Type B pancreatic cell (in vitro differentiated cells): ENCODE measurements at places on chromosomes 7 and 10.

DNA sequence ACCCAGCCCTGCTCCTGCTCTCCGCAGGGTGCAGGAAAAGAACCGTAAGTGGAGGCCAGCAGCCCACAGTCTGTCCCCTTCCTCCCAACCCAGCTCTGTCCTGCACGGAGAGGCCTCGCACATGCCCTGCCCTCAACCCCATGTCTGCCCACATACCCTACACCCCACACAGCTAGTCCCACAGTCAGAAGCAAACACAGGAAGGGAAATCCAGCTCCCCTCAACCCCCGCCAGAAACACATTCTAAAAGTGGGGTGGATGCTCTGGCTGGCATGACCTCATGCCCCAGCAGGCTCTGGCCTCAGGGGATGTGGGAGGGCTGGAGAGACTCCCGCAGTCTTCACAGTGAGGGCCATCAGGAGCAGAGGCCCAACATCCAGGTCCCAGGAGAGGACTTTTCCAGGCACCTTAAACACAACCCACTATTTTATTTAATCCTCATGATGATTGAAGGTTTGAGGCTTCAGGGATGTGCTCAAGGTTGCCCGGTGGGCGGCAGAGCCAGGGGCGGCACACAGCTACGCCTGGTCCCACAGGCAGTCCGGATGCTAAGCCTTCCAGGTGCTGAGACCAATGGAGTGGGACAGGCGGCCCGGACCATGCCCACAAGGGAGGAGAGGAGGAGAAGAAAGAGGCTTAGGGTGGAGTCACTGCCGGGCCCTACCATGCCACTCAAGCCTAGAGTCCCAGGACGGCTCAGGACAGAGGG, 29.9 kb downstream of the CALML5 start:
- no peak for DNase-seq

DNA sequence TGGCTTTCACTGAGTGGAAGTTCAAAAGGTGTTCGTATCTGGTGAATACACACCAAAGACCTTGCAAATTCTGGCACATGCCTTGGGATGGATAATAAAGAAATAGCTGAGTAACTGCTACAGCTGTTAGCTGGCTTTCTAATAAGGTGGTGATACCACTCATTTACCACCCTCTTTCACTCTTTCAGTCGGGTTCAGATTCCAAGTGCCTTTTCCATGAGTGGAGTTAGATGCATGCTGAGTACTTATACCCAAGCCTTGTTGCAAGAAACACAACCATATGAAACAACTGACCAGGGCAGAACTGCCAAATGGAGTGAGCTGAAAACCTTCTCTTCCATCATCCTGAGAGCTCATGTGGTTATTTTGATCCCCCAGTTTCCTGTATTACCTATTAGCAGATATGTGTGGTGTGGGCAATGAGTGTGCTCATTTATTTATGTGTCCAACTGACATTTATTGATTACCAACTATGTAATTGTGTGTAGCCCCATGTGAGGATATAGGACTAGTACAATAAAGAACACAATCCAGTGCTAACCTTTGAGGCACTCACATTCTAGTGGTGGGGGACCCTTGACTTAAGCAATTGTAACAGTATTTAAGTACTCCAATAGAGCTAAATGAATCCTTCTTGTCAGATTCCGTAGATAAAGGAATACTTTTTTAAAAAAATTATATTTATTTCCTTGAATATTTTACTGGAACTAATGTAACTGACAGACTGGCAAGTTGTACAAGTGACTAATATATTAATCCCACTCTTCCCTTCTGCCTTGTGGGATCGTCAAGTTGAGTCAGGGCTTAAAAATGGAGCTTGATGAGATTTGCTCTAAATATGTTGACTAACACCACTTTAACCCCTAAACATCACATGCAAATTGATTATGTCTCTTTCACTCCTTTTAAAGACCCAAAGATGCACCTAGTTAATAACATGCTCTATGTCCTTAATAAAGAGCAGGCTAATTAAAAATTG, 124.7 kb downstream of the ARID5B start:
- DNase-seq: no peak

- no peak for DNase-seq
These were observed 44.0 kb downstream of the MGMT start for GRCh38 chr10:129511086-129511485.

GRCh38 chr7:158996214-158997109, 140.1 kb downstream of the DYNC2I1 start:
- DNase-seq: no peak

DNA sequence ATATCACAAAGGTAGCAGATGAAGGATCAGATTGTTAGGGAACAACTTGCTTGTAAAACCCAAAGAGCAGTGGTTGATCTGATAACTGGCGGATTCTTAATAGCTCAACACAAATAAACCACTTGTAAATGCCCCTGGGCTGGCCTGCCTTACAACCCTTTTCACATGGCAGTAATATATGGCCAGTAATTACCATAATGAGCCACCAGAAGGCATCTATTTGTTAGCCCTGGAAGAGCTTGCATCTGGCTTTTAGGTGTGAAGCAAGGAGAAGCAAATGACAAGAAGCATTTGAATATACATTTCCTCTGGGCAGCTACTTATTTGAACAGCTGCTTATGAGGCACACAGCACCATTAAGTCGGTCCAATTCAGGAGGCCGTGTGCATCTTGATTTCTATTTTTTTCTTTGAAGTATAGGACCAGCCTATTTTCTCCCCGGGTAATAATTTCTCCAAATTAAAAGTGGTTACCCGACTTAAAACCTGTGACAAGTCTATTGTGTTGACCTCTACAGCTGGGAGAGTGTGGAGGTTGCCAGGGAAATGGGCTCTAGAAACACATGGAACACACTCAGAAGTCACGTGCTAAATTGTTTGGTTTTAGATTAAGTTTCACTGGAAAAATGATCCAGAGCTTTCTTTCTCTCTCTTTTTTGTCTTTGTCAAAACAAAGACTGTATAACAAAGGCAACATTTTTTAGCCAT, 113.4 kb downstream of the SEM1 start:
- no peak for DNase-seq

GRCh38 chr10:73591935-73592699, 975 bp upstream of the USP54 start:
- no peak for DNase-seq

DNA sequence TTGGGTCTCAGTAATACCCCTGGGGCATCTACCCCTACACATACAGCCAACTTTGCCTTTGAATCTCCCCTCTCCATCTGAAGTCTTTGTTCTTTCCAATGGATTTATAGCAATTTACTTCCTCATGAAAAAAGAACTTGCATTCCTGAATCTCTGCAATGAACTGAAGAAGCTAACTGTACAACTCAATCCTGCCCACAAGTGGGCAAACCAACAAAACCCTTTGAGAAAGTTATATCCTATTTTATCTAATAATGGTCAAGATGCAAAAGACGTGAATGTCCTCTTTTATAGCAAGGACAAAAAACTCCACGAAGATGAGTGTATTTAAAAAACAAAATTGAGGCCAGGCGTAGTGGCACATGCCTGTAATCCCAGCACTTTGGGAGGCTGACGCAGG, 991.3 kb downstream of the LRMDA start:
- DNase-seq: no peak

DNA sequence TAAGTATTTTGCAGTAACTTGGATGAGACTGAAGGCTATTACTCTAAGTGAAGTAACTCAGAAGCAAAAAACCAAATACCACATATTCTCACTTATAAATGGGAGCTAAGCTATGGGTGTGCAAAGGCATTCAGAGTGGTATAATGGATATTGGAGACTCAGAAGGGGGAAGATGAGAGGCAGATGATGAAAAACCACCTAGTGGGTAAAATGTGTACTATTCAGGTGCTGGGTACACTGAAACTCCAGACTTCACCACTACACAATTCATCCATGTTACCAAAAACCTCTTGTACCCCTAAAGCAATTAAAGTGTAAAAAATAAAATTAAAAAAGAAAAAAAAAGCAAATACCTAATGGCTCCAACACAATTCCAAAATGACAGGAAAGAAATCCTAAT, 351.7 kb downstream of the NXPH1 start:
- no peak for DNase-seq

- no peak for DNase-seq
These were observed 92.0 kb downstream of the ZFAND4 start for GRCh38 chr10:45580371-45581215.

GRCh38 chr10:266974-267425, 131.7 kb downstream of the ZMYND11 start:
- DNase-seq: no peak

DNA sequence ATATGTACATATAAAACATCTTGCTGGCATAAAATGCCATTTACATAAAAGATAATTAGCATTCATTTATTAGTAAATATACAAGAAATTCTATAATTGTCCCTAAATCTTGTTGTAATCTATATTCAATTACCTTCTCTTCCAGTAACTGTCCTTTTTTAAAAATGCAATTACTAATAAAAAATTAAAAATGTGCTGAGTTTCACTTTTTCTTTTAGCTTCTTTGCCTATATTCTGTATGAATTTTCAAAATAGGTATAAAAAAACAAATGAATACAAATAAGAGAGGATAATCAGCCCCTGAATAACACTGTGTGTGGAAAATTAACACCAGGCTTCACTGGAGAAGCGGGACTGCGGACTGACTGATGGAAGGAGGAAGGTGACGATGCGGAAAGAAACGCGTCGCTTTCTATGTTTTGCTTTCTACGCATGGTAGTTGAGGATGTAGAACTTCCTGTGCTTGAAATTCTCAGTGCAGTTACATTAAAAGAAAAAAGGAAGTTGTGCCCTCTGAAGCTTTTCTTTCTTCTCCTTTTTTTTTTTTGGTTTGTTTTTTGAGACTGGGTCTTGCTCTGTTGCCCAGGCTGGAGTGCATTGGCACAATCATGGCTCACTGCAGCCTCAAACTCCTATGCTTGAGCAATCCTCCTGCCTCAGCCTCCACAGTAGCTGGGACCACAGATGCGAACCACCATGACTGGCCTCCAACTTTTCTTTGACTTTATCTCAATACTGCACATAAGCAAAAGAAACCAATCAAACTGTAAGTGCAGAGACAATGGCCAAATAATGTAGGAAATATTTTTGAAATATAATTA, 7.4 kb upstream of the ZMYND11 start:
- no peak for DNase-seq

DNA sequence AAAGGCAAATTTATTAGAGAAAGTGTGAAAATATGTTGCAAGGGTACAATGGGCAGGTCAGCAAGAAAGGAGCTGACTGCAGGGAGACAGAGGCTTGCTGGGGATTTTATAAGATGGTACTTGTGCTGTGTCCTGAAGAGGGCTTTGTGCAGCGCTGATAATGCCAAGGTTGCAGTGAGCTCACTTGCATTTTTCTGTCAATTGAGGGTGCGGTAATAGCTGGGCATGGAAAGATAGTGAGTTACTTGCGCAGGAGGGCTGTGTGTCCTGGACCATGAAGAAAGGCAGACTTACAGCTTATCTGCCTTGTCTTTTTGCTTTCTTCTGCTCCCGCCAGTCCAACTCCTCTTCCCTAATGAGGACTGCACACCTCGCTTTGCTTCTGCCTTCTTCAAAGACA, 12.5 kb downstream of the CDC123 start:
- no peak for DNase-seq

GRCh38 chr7:11319491-11320274, 346.0 kb downstream of the PHF14 start:
- no peak for DNase-seq

- DNase-seq: no peak
These were observed 184.7 kb upstream of the FZD1 start for GRCh38 chr7:91079487-91079886.

GRCh38 chr7:140594131-140594691, 46.4 kb downstream of the DENND2A start:
- no peak for DNase-seq

DNA sequence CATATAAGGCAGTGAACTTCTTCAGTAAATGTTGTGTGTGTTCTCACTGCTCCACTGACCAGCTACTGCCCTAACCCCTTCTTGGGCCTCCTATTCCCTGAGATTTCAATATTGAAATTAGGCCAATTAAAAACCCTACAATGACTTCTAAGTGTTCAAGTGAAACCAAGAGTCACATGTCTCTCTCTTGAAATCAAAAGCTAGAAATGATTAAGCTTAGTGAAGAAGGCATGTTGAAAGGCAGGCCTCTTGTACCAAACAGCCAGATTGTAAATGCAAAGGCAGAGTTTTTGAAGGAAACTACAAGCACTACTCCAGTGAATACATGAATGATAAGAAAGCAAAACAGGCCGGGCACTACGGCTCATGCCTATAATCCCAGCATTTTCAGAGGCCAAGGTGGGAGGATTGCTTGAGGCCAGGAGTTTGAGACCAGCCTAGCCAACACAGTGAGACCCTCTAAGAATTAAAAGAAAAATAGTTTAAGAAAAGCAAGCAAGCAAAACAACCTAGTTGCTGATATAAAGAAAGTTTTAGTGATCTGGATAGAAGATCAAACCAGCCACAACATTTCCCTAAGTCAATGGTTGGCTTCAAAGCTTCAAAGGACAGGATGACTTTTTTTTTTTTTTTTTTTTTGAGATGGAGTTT, 22.3 kb downstream of the BRAF start:
- DNase-seq: no peak

DNA sequence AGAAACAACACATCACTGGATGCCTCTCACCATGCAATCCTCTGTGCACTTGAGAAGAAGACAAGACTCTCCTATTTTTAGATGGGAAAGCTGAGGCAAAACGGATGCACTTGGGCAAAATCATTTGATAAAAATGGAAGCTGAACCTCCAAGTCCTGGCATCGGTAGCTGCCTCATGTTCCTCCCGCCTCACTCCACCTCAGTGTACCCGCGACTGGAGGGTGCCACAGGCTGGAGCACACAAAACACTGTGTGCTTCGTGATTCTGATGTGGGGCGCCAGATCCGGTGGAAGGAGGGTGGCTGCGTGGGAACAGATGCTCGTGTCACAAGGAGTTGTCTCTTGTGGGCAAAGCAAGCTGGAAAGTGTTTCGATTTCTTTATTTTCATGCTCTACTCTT, 41.3 kb downstream of the TAS2R41 start:
- no peak for DNase-seq

DNA sequence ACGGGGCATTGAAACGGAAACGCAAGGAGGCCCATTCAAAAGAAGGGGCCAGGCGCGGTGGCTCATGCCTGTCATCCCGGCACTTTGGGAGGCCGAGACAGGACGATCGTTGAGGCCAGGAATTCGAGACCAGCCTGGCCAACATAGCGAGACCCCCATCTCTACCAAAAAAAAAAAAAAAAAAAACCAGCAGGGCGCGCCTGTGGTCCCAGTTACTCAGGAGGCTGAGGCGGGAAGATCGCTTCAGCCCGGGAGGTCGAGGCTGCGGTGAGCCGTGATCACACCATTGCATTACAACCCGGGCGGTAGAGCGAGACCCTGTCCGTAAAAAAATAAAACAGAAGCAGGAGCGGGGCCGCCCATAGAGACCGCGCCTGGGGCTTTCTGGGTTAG, 396 bp downstream of the PSMG3 start:
- no peak for DNase-seq

DNA sequence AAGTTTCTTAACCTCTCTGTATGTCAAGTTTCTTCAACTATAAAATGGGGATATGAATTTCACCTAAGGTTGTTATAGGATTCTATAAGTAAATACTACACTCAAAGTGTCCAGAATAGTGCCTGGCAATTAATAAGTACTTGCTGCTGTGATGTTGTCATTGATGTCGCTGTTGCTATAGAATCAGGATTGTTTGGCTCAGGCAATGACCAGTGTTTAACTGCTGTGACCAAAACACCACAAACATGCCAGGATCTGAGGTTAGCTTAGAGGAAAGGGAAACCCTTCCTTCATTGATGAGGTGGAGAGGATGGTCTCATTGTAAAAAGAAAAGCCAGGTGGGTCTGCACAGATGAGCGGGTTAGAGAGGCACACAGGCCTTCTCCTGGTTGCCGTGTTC, 223.1 kb upstream of the INHBA start:
- no peak for DNase-seq
